Activated CD4-positive, alpha-beta T cell treated with anti-CD3 and anti-CD28 coated beads, Interleukin-2, amount 10 ng/mL, durations not matched to agents 7 days and 5 days (primary cell): ENCODE measurements at places on chromosomes 13 and 19. TPM values are rescaled to one million over a fixed set of nuclear protein-coding genes. Genes with fewer than 3 reads are reported as not detected.

The DAND5 gene
- 0.20 TPM for total RNA-seq

The TMEM221 gene
- total RNA-seq = not detected

The CYSLTR2 gene
- total RNA-seq = 3.7 TPM

The EHD2 gene
- not detected for total RNA-seq

The GARIN5A gene
- not detected for total RNA-seq

The COL4A1 gene
- total RNA-seq = 0.12 TPM

The OR4F17 gene
- total RNA-seq = not detected
